Germinal center (tissue), 1 donor: ENCODE measurements at places on chromosomes 16 and 17.

- DNase-seq: no peak
Measured at GRCh38 chr16:87704754-87705353, 60.9 kb downstream of the KLHDC4 start.

- no peak for DNase-seq
Measured at GRCh38 chr17:57288773-57289121, 32.4 kb downstream of the MSI2 start.

DNA sequence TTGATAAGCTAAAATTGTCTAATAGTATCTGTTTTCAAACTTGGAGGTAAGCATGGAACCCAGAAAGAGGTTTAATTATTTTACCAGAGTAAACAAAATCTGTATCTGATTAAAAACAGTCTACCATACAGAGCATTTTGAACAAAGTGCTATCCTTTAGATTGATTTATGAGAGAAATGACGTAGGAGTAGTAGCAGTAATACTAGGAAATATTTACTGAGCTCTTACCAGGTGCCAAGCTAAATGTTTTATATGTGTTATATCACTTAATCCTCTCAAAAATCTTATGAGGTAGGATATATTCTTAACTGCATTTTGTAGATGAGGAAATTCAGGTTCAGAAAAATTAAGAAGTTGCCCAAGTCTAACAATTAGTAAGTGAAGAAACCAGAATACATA lies 186.4 kb upstream of the NOG start:
- no peak for DNase-seq

- no peak for DNase-seq
Measured at GRCh38 chr17:81825841-81826466, 7.1 kb downstream of the MCRIP1 start.

- DNase-seq: no peak
Measured at GRCh38 chr16:88293097-88293496, 89.7 kb upstream of the ZNF469 start.

DNA sequence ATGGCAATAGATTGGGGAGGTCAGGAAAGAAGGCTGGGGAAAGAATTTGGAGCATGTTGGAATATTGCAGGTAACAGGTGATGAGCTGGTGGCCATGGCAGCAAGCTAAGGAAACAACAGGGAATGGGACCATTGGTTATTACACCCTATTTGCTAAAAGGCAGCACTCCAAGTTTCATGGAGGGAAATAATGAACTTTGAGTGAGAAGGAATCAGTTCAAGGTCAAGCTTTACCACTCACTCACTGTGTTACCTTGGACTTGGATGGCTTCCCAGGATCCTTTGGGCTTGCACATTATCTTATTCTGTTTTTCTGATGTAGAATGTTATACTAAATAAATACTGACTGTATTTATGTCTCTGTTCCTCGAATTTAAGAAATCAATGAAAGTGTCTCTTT lies 792.8 kb upstream of the CDH8 start:
- DNase-seq: no peak

- DNase-seq: no peak
Measured at GRCh38 chr16:179211-180092, 807 bp upstream of the HBQ1 start.

DNA sequence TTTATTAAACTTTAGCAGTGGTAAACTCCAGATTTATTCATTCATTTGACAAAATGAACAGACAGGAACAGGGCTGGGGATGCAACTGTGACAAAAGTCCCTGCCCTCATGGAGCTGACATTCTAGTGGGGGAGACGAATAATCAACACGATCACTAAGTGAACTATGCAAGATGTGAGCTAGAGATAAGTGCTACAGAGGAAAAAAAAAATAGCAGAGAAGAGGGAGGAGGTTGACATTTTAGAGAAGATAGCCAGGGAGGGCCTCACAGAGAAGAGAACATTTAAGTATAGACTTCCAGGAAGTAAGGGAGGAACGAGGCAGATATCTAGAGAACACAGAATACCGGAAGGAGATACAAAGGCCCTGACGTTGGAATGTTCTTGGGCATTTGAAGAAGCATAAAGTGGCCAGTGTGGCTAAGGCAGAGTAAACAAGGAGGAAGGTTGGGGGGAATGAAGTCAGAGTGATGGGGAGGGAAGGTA lies 17.9 kb upstream of the AP1G1 start:
- no peak for DNase-seq

DNA sequence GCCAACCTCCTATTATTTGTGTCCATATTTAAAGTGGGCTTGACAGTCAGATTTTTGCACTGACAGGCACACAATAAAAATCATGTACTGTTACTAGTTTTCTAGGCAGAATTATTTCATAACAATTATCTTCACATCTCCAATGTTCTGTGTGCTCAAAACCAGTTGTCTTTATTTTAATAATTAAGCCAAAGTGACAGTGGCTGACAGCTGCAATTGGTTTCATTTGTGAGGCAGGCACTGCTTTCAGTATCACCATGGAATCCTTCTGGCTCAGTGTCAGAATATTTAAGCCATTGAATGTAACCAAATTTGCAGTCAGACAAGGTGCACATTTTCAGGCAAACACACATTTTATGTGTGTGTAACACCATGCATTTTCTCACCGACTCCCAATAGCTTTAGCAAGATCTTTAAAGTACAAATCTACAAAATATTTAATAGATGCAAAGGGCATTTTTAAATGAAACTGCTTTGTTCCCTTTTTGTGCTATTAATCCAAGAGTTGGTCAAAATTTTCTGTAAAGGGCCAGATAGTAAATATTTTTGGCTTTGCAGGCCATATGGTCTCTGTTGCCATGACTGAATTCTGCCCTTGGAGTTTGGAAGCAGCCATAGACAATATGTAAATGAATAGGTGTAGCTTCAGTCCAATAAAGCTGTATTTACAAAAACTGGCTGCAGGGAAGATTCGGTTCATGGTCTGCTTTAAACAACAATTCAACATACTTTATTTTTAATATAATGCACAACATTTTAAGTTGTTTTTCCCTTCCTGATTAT lies 486.0 kb downstream of the KCNJ2 start:
- no peak for DNase-seq

GRCh38 chr17:75288770-75289114 lies 491 bp downstream of the SLC25A19 start:
- peak; percentile 60 for DNase-seq

DNA sequence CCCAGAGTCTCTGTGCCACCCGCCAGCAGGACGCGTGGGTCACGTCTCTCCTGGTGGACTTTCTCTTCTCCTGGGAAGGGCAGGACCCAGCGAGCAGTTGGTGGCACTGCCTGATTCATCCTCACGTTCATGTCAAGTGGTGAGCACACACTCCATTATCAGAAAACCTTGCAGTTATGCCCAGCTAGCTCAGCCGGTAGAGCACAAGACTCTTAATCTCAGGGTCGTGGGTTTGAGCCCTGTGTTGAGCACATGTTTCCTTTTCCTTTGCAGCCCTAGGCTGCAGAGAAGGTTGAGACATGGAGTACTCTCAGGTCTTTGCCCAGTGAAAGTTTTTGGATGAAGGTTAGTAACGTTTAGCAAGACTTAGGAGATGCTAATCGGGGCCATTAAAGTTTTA lies 8.0 kb downstream of the OR1F1 start:
- DNase-seq: no peak

DNA sequence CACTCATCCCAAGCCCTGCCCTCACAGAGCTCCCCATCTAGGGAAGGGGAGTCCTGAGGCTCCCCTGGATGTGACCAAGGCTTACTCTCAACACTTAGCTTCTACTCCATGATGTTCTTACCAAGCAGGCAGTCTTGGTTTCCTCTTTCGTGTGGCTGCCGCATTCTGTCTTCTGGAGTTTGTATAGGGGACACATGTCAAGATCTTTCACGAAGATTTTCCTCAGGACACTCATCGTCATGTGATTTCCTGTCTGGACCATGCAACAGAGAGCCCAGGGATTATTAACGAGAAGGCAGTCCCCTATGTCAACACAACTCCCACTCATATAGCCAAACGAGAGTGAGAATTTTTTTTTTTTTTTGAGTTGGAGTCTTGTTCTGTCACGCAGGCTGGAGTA lies 10.4 kb downstream of the PRSS54 start:
- no peak for DNase-seq

- no peak for DNase-seq
Measured at GRCh38 chr17:41065829-41066624, at the start of gene KRTAP2-4. KRTAP2-4 (minus strand) TSS chr17:41065879; CDS start chr17:41065845, 34 bp downstream.
